ENCODE measurements at places on chromosomes 13 and 19.

DNA sequence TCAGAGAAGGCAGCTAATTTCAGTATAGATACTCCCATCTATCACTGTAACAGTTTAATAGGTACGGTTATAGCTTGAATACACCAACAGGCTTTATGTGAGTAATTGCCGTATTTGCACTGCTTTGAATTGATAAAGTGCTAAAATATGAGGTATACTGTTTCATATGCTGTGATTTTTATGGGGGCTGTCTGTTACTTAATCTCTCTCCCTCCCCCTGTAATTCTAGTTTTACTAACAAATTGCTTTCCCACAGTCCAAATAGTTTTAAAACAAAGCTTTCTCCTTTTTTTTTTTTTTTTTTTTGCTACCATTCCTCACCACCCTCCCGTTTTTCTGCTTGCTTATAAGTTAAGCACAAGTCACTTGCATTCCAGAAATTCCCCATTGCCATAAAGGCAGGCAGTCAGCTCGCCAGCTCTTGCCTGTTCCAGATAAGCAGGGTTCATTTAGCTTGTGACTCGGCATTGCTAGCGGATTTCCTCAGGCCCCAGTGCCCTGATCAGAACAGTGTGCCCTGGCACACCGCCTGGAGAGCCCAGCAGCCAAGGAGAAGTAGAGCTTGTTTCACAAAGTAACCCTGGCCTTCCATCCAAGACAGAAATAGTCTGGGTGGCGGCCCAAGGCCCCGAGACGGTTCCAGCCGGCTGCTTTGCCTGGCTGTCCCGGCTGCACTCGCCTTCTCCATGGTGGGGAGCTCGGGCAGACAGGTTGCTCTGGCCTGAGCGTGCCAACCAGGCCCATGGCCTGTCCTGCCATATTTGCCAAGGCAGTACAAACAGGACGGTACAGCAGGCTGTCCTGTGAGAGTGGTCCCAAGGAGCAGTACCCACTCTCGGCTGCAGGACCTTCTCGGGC is 43.5 kb upstream of the NPAS1 start:
- peak; percentile 87 for DNase-seq

DNA sequence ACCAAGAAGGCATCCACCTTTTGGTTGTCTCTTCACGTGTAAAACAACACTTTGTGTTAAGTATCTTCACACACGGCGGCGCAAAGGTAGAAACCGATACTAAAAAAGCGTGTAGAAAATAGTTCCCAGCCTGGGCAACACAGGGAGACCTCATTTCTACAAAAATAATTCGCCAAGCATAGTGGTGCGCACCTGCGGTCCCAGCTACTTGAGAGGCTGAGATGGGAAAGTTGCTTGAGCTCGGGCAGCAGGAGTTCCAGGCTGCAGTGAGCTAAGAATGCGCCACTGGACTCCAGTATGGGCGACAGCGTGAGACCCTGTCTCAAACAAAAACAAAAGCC is 573 bp upstream of the ERCC5 start:
- no peak for DNase-seq

DNA sequence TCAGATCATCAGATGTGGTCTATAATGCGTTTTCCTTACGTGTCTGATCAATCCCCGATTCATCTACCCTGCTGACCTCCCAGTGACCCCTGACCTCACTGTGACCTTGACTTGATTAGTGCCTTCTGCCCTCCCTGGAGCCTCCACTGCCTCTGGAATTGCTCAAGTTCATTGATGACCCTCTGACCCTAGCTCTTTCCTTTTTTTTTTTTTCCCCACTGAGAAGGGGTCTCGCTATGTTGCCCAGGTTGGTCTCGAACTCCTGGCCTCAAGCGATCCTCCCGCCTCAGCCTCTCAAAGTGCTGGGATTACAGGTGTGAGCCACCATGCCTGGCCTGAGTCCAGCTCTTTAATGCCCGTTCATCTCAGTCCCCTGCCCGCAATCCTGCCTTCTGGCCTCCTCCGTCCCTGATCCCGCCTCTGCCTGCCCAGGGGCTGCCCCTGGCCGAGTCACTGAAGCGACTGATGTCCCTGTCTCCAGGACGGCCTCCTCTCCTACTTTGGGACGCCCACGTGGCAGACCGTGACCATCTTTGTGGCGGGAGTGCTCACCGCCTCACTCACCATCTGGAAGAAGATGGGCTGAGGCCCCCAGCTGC is 4.0 kb upstream of the FTL start:
- DNase-seq: no peak

DNA sequence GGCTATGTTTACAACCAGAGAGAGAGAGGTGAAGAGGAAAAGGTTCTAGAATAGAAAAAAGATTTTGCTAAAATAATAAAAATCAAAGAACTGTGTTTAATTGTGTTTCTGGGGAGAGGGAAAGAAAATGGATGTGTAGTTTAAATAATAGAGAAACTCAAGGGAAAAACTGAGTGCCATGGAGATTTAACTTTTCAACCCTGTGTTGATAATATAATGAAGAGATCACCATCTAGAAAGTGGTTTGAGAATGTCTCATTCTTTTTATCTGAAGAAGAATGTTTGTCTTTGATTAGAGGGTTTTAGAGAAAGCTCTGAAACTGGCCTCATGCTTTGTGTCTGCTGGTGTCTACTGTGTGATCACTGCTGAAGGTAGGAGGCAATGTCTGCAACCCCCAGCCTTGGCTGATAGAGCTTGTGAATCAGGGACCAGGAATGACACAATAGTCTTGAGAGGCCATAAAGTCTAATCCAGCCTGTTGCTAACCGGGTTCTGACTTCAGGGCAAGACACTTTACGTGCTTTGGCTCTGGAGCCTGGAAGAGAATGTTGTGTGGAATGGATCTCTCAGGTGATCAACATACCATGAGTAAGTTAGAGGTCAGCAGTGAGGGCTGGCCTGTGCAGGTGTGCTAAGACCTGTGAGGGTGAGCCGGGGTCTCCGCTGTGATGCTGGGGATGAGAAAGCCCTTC is 5.4 kb downstream of the COL4A2 start:
- peak; percentile 81 for DNase-seq

DNA sequence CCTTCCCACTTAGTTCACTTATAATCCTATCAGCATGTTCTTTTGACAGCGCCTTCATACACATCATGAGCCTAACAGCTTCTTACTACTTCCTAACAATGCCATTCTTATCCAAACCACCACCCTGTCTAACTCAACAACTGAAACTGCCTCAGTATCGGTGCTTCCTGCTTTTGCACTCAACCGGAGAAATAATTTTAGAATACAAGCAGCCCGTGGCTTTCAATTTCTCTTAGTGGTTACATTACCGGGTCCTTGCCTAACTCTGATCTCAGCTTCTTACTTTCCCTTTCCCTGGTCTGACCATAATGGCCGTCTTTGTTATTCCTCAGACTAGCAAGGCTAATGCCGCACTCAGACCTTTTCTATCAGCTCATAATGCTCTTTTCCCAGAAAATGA is 17.0 kb downstream of the ZFP82 start:
- DNase-seq: no peak
